ENCODE measurements at places on chromosomes 7 and 10.
A peak's percentile ranks its signal among the peaks of the same experiment; 100 is the strongest.

DNA sequence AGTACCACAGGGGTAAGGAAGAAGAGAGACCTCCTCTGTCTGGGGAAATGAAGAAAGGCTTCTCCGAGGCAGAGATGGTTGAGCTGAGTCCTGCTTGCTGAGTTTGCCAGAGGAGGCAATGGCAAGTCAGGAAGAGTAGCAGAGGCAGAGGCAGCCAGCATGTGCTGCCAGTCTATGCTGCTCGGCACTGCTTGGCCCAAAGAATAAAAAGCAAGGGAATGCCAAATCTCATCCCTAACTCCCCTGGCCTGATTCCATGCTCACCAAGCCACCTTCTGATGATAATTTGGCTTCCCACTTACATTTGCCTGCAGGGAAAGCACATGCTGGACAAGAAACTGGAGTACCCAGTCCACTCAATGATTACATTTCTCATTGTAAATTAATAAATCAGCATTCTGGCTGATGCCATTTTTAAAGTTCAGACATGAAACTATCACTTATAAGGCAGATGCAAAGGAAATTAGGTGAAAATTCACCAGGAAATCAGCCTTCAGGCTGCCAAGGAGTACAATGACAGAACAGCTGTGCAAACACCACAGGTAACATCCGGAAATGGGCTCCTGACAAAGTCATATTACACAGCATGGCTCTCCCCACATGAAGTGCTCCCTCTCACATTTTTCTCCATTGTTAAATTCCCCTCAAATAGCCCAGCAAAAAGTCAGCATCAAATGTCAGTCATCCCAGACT, 245.9 kb downstream of the MTERF1 start:
- no peak for DNase-seq

GRCh38 chr10:77836299-77836820, 90.2 kb downstream of the DLG5 start:
- DNase-seq = peak; percentile 44

DNA sequence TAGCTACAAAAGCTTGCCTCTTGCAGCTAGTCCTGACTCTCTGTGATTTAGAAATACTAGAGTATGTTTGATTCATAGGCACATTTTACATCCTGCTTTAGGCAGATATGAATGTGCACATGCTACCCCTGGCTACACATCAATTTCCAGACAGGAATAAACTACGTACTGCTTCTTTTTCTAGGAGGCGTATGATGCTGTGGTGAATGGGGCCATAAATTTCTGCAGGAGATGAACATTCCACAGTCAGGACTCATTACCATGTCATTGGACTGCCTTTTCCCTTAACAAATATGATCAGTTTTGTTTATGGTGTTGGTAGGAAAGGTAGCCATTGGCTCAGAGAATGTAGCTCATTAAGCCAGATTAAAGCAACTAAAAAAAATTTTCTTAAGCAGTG, 50.1 kb upstream of the IFRD1 start:
- peak; percentile 85 for DNase-seq

DNA sequence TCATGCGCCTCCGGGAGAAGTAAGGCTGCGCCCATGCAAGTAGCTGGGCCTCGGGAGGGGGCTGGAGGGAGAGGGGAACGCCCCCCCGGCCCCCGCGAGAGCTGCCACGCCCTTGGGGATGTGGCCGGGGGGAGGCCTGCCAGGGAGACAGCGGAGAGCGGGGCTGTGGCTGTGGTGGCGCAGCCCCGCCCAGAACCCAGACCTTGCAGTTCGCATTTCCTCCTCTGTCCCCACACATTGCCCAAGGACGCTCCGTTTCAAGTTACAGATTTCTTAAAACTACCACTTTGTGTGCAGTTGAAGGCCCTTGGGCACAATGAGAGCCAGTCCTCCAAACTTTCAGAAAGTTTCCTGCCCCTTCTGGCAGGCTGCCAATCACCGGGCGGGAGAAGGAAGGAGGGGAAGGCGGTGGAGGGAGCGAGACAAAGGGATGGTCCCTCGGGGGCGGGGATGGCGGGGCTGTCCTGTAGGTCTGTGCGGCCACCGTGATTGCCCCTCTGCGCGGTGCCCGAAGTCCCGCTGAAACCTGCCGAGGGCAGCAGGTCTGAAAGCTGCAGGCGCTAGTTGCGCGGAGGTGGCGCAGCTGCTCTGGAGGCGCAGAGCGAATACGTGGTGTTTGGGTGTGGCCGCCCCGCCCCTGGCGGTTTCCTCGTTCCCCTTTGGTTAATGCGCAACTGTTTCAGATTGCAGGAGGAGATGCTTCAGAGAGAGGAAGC, 2.1 kb downstream of the VIM start:
- no peak for DNase-seq

Measured in GM04504 (cell line).